Neural progenitor cell (in vitro differentiated cells): ENCODE measurements at places on chromosomes 3 and 15.

- no peak for DNase-seq
These were observed 225.3 kb downstream of the OCA2 start for GRCh38 chr15:27873828-27874227.

DNA sequence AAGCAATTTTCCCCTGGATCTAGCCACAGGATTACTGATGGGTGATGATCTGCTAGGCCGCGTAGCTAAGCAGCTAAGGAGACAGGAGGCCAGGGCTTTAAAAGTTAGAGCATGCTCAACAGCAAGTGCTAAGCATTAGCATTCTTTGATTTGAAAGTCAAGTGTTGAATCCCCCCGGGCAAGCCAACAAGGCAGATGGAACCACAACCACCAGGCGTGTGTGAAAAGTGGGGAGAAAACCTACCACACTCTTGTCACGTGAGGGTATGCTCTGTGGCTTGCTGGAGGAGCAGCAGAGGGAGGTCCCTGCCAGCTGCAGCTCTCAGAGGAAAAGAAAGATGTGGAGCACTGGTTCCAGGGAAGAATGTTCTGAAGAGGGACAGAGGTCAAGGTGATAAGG, 20.9 kb downstream of the SLC51A start:
- no peak for DNase-seq

GRCh38 chr15:50189633-50190032, 7.6 kb downstream of the SLC27A2 start:
- DNase-seq = no peak

DNA sequence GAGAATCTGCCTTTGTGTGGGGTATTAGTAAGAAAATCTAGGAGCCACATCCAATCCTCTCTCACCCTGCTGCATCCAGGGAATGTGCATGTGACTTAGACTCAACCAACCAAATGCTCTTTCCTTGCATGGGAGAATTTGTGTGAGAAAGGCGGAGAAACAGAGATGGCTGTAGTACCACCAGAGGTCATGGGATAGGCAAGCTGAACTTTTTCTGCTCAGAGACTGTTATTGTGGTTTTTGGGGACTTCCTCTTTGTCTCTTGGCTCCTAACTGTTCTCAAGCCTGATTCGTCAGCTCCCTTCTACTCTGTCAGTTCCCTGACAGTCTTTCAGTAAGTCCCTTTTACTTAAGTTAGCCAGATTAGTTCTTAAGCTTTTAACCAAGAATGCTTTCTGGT, 2.6 kb upstream of the ZSCAN2 start:
- DNase-seq = peak; percentile 36

- no peak for DNase-seq
These were observed 35.8 kb downstream of the COL8A1 start for GRCh38 chr3:99674086-99674789.

GRCh38 chr3:194941956-194942511, 256.4 kb downstream of the FAM43A start:
- no peak for DNase-seq

DNA sequence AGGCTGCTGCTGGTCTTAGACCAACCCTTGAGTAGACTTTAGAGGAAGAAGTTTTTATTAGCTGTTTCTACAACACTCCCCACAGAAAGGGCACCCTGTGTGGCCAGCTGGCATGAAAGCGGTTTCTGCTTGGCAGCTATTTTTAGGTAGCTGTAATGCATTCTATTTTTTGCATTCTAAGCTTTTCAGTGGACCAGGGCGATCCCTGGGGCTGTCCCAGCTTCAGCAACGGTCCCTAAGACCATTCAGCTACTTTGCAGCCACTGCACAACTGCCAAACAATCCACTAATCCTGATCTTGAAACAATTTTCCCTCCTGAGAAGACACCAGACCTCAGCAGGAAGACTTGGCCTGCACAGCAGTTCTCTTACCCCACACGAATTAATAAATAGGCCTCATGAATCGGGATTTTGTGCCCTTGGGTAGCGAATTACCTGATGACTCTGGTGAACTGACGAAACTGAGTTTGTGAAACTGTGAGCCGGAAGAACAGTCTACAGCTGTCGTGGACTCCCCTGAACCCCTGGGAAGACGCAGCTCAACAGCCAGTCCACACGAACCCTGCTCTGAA, 14.6 kb upstream of the TFRC start:
- DNase-seq = no peak

GRCh38 chr3:119395923-119396358, 67.5 kb downstream of the TMEM39A start:
- DNase-seq = no peak

GRCh38 chr3:72547183-72547582, 301.1 kb downstream of the SHQ1 start:
- DNase-seq = no peak

- peak; percentile 38 for DNase-seq
These were observed 17.5 kb upstream of the BCHE start for GRCh38 chr3:165854696-165855095.

DNA sequence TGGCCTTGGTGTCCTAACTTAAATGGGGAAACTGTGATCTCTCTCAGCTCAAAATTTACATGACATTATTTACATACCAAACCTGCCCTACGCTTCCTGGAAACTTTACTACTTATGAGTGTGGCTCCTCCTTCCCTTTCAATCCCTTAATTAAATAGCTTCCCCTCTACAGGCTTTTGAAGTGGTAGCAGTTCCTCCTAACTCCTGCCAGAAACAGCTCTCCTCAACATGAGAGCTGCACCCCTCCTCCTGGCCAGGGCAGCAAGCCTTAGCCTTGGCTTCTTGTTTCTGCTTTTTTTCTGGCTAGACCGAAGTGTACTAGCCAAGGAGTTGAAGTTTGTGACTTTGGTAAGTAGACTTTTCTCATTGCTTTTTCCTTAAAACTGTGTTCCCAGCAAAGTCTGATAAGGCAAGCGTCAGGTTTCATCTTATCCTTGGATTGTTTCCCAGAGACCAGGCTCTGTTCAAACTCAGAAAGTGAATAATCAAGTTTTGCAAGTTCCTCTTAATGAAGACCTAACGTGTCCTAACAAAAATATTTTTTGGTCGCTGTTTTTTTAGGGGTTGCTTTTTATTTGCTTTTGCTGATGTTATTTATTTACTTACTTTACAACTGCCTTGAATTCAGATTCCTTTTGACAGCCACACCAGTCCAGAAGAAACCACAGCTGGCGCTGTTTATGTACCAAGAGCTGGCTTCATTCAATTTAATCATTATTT, at the start of gene ACP3:
Gene ACP3, plus strand, starts transcription at position 179 of the 720 bp plus-strand sequence. Its CDS starts 50 bp downstream, at position 229.
- DNase-seq = peak; percentile 31

DNA sequence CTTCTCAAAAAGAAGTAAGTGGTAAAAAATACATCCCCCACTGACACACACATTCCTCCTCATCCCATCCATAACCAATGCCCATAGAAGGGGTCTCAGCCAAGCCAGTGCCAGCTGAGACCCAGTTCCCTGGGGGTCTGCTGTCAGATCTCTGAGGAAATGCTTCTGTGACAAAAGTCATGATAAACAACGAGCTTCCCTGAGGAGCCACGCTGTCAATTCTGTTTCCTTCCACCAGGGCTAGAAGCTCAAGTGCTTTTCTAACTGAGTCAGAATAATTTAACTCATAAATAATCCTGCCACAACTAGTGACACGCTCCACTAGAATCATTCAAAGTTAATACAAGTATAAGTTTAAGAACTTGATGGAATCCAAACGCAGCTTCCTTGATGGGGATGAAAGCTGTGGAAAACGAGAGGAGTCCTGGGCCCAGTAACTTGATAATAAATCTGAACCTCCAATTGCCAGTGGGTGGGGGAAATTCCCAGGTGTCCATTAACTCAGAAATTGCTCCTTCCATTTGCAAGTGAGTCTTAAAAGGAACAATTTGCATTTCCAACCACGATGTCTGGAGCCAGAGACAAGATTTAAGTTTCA, 348.7 kb upstream of the LMCD1 start:
- no peak for DNase-seq

DNA sequence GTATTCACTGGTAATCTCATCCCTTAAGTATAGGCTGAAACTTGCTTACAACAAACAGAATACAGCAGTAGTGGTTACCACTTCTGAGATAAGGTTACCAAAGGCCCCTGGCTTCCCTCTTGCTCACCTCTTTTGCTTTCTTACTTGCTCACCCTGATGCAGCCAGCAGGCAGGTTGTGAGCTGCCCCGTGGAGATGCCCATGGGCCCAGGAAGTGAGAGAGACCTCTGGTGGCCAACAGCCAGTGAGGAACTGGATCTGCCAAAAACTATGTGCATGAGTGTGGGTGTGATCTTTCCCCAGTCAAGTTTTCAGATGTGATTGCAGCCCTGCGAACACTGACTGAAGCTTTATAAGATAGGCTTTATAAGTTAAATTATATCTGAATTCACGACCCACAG, 48.7 kb downstream of the NMNAT3 start:
- DNase-seq = peak; percentile 28

DNA sequence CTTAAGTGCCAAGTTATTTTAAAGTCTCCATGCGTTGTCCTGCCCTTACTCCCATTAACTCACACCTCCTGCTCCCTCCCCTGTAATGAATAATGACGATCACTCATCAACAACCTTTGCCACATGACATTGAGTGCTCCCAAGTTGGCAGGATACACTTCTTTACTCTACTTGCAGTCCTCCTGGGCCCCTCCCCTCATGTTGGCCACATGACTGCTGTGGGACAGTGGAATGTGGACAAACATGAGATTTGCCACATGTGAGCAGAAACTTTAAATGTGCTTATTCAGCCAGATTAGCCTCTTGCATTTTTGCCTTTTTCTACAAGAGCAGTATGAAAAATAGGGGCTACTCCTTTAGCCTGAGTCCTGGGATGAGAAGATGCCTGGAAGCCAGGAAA, 167.9 kb downstream of the DCLK3 start:
- DNase-seq = no peak

DNA sequence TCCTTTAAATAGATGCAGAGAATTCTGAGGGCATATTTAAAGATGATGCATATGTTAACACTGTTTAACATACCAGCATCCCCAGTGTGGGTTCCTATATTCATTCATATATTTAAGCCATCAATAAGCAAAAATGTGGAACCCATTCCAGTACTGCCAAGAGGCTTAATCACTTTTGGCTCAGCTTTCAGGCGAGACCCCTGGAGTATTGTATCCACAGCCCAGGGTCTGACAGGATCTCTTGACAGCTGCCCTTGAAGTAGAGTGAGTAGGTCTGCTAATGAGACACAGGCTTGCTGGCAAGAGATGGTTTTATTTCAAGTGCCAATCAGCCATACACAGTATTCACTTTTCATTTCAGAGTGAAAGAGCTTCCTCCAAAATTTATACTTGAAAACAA, 367.3 kb downstream of the OCA2 start:
- no peak for DNase-seq

DNA sequence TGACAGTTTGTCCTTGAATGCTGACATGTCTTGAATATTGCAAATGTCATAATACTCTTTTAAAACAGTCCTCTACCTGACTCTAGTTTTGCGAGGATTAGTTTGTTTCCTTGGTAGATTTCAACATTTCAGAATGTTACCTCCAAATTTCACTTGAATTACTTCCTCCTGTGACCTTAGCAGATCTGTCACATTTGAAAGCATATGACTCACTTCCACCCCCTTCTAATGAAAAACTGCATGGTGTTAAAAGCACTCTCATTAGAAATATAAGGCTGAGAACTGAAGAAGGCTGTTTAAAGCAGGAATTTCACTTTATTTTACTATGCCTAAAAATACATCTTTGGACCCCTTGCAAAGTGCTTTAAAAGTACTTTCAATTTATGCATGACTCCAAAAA, 598.7 kb upstream of the TGFBR2 start:
- DNase-seq = no peak

- no peak for DNase-seq
These were observed 76.1 kb downstream of the ABHD5 start for GRCh38 chr3:43766672-43767465.

GRCh38 chr3:40911928-40912327, 287.4 kb upstream of the CTNNB1 start:
- DNase-seq = no peak
